ENCODE measurements at places on chromosomes 16 and 17.
A peak's percentile ranks its signal among the peaks of the same experiment; 100 is the strongest.

DNA sequence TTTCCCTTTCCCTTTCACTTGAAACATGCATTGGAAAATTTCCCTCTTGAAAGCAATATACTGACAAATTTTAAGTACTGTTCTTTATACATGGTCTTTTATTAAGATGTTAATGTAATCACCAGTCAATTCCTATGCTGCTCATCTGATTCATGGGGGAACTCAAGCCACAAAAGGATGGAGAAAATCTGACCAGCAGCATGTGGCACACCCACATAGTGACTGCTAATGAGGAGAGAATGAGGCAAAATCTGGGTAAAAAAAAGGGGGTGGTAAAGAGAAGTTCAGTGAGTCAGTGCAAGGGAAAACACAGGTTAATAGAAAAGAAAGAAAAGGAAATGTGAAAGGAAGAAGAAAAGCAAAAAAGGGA lies 11.3 kb downstream of the RFFL start:
- DNase-seq: no peak

- DNase-seq: no peak
These were observed 175.5 kb downstream of the LGALS9B start for GRCh38 chr17:20291853-20292252.

GRCh38 chr17:27549251-27549893 lies 81.6 kb upstream of the LGALS9 start:
- no peak for DNase-seq

DNA sequence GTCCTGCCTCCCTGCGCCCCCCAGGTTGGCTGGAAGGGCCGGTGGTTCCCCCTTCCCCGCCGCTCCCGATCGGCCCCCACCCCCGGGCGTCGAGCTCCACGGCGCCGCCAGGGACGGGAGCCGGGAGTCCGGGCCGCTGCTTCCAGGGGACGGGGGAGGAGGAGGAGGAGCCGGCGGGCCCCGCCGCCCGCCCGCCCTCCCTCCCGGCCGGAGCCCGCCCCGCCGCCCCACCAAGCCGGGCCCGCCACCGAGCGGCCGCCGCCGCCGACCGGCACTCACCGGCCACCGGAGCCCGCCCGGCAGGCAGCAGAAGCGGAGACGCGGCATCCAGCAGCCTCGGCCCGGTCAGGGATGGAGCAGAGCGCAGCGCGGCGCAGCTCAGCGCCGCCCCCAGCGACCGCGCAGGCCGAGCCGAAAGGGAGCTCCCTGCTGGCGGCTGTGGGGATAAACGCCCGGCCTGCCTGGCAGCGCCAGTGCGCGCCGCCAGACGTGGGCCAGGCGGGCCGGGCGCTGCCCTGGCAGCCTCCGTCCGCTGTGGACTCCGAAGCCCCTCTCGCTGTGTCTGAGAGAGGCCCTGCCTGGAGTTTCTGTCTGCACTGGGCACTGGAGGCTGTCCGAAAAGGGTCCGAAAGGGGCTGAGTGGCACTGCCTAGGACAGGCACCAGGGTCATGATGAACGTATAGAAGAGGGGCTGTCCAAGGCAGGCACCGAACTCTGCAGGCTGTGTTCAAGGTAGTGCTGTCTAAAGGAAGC lies at the start of gene MYO18A:
TSS of gene MYO18A (minus strand) at position 365 of the 754 bp plus-strand sequence. CDS start 13,458 bp downstream, outside the sequence.
- peak; percentile 74 for DNase-seq

DNA sequence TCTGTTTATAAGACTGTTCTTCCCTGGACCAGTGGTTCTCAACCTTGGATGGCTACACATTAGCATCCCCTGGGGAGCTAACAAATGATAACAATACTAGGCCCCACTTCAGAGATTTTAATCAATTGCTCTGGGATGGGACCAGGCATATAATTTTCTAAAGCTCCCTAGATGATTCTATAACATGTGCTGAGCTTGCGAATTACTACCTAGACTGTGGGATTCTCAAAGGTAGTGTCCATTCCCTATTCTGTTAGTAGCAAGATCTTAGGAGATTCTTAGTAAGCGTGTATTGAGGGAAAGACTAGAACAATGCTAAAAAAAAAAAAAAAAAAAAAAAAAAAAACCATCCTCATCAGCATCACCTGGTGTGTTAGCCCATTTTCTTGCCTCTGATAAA lies 412.0 kb upstream of the CDH5 start:
- no peak for DNase-seq

- DNase-seq: no peak
These were observed 22.0 kb upstream of the ALDH3A1 start for GRCh38 chr17:19769946-19770652.

GRCh38 chr16:89084814-89085612 lies 8.6 kb upstream of the ACSF3 start:
- no peak for DNase-seq

DNA sequence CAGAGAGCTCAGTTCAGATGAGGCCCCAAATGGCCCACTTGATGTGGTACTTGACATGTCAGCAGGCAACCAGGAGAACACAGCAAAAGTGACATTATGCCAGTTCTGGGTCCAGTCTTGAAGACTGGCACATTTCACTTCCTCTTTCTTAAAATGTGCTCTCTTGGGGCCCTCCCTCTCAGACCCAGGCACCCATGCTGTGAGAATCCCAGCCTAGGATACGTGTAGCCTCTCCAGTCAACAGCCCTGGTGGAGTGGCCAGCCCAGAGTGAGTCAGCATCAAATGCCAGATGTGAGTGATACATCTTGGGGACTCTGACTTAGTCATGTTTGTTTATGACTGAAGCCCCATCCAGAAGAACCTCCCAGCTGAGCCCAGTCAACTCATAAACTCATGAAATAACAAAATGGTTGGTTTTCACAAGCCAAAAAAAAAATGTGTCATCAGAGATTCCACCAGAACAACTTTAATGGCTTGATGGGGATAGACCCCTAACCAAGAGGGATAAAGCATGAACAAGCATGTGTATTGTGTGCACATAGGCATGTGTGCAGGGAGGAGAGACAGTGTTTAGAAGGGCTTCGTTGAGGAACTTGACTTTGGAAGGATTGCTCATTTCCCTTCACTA lies 82.5 kb upstream of the TNRC6C start:
- no peak for DNase-seq

DNA sequence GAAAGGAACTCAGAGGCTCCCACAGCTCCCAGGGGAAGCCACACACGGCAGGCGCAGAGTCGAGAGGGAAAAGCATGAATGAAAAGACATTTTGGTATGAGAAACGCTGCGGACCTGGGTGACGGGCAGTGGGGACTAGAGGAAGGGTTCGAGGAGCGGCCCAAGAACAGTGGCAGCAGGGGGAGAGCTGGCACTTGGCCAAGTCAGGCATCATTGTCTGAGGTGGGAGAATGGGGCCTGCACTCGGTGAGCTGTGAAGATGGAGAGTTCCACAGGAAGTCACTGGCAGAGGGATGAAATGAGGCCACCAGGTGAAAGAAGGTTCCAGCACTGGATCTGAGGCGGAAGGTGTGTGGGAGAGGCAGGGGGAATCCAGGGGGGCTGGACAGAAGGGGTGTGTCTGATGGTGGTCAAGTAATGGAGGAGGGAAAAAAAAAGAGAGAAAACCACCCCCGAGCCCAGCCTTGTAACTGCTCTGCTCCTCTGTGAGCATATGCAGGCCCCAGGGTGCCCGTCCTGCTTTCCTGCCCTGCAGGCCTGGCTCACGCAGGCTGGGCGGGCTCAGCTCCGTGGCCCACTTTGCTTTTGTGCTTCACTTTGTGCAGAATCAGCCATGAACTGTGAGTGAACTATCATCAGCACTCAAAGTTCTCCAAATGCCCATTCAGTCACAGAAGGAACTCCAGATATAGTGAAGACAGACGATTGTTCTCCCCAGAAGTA lies 31.8 kb downstream of the TMEM204 start:
- DNase-seq: no peak

GRCh38 chr16:30964574-30965226 lies 7.1 kb downstream of the SETD1A start:
- DNase-seq: no peak

DNA sequence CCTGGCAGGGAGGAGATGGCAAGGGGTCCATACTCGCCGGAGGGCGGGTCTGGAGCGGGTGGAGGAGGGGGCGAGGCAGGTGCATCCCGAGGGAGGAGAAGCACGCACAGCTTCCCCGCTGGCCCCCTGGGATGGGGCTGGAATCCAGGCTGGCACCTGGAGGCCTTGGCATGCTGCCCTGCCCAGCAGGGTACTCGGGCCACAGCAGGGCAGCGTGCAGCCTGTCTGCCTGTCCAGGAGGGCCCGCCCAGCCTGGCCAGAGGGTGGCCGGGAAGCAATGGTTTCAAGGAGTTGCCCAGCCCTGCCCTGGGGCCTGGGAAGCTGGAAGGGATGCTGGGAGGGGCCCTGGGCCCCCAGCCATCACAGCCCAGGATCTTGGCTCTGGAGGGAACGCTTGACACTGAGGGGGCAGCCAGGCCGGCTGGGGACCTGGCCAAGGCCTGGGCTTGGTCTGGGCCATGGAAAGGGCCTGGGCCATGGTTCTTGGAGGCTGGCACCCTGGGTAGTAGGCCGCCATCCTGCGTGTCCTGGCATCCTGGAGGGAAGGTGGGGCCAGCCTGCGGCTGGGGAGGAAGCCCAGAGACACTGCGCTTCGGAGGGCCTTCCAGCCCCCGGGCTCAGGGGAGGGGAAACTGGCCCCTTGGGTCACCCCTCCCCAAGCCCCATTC lies 1.1 kb downstream of the GLIS2 start:
- DNase-seq: no peak

DNA sequence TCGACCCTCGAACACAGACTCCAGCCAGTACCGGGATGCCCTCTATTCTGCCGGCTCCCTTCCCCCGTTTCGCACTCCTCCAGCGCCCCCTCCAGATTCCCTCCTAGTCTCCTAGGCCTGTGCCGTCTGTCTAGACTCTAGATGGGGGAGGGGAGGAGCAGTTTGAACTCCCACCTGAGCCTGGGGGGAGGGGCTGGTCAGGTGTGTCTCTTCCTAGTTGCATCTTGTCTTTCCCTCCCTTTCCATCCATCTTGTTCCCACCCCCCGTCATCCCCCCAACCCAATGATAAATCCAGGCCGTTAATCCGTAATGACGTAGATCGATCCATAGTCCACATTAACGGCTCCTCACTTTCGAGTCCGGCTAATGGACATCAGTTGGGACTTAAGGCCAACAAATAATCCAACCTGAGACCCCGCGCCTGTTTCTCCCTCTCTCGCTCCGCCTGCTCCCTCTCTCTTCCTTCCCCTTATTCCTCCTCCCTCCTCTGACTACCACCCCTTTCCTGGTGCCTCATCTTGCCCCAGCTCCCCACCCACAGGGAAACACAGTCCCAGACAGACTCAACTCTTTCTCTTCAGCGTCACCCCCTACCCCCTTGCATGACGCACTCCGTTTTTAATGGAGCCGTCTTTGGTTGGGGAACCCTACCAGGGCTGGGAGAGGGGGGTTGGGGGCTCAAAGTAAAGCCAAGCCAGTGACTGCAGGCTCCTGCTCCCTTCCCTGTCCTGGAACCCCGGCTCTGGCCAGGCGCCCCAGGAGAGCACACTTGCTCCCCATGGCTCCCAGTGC lies 3.4 kb upstream of the HOXB5 start:
- no peak for DNase-seq

DNA sequence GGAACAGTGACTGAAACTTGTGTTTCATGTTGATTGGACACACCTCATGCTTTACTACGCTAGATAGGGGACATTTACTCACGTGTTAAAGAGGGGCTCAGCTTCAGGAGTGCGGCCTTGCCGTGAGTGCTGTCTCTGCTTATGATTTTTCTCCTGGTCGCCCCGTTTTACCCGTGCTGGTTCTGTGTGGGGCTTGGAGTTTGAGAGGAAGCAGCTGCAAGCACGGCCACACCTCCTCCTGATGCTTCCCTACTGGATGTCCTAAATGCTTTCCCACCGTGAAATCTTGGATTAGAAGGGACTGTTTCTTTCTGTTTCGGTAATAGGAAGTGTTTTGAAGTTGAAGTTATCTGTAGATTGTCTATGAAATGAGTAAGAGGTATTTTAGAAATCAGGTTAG lies 54.0 kb upstream of the ZNF750 start:
- DNase-seq: no peak

DNA sequence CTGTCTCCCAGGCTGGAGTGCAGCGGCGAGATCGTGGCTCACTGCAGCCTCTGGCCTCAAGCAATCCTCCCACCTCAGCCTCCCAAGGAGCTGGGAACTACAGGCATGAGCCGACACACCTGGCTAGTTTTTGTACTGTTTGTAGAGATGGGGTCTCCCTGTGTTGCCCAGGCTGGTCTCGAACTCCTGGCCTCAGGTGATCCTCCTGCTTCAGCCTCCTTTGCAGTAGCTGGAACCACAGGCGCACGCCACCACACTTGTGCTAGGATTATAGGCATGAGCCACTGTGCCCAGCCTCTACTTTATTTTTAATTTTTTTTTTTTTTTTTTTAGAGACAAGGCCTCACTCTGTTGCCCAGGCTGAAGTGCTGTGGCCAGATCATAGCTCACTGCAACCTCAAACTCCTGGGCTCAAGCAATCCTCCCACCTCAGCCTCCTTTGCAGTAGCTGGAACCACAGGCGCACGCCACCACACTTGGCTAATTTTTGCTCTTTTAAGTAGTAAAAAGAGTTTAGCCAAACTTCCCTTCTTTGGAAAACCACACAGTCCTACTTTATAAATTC lies 4.4 kb downstream of the NTAN1 start:
- no peak for DNase-seq

GRCh38 chr17:83153681-83154310 lies 74.4 kb downstream of the METRNL start:
- no peak for DNase-seq

DNA sequence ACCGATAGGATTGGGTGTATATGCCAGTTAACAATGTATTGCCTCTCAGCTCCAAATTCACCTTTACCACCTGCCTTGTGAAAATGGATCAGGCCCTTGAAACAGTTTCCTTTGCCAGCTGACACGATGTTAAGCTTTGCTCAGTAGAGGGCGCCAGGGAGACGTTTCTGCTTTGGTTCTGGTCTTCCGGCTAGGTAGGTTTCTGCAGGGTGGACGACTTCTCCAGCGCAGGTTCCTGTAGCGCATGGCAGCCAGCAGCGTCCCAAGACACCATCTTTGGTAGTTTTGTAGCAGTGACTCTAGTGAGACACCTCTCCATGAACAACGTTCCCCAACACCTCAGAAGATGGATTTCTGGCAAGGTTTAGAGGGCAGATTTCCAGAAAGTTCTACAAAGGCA lies 24.0 kb downstream of the SYCE1L start:
- DNase-seq: no peak

GRCh38 chr17:17834974-17835373 lies 1.8 kb downstream of the SREBF1 start:
- DNase-seq: no peak

DNA sequence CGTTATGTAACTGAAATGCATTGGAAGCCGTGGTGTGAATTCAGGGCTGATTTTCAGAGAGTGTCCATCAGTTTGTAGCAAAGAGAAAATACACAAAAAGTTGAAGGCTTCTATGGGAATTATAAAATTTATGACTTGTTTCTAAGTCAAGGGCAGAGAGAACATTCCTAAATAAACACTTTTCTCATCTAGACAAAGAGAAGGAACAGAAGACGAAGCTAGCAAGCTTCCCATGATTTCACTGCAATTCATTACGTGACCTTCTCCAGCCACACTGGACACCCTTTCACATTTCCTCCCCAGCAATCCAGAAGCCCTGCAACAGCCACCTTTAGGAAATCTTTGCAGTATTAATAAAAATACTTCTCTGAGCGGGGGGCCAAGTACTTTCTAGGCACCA lies 67.8 kb downstream of the TMEM100 start:
- no peak for DNase-seq

Measured in NCI-H524 (cell line).